ENCODE measurements at places on chromosomes 2 and 18. TPM values are rescaled to one million over a fixed set of nuclear protein-coding genes. Genes with fewer than 3 reads are reported as not detected.

DNA sequence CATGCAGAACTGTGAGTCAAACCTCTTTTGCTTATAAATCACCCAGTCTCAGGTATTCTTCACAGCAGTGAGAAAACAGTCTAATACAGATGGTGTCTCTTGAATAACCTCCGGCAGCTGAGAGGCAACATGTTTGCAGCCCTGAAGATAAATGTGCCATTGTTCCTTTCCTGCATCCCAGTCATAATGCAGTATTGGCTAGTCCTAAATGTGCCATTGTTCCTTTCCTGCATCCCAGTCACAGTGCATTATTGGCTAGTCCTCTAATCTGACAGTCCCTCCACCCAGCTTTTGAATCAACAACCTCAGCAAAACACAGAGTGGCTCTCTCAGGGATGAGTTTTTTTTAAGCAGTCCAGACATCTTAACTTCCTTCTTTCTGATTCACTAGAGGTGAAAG, 550.7 kb downstream of the RIT2 start:
- no peak for DNase-seq

DNA sequence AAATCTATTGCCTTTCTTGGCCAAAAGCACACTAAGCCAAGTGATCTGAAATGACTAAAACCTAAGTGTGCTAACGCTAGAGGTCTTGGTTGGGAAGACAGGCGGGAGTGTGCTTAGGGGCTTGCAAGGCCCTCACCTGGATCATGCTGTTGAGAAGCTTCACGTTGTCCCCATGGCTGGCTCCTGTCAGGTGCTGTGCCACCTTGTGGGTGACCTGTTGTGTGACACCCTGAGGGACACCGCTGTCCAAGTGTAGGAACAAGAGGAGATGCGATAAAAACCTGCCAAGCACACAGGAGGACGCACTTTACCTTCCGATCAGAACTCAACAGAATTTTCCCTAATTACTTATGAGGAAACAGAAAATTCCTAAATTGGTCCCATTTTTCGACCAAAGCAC, 50.8 kb downstream of the EPG5 start:
- DNase-seq = no peak

- DNase-seq = no peak
Measured at GRCh38 chr2:42252464-42252863, 83.3 kb downstream of the EML4 start.

- DNase-seq = no peak
Measured at GRCh38 chr2:26740890-26741302, 23.2 kb upstream of the SLC35F6 start.

DNA sequence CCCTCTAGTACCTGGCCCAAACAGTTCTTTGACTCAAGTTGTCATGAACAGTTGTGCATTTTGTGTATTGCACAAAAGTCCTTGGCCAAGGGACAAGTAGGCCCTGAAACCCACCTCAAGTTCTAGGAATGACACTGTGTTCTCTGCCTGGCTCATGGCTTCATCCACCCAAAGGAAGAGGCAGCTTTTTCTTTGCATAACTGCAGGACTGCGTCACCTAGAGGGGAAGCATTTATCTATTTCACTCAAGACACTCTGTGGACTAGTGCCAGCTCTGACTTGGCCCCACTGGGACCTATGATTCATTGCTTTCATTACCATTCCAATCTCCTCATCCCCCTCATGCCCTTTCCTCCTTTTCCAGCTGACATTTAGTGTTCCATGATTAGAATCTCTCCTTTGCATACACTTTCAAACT, 119.3 kb upstream of the SIX2 start:
- DNase-seq = peak; percentile 64

DNA sequence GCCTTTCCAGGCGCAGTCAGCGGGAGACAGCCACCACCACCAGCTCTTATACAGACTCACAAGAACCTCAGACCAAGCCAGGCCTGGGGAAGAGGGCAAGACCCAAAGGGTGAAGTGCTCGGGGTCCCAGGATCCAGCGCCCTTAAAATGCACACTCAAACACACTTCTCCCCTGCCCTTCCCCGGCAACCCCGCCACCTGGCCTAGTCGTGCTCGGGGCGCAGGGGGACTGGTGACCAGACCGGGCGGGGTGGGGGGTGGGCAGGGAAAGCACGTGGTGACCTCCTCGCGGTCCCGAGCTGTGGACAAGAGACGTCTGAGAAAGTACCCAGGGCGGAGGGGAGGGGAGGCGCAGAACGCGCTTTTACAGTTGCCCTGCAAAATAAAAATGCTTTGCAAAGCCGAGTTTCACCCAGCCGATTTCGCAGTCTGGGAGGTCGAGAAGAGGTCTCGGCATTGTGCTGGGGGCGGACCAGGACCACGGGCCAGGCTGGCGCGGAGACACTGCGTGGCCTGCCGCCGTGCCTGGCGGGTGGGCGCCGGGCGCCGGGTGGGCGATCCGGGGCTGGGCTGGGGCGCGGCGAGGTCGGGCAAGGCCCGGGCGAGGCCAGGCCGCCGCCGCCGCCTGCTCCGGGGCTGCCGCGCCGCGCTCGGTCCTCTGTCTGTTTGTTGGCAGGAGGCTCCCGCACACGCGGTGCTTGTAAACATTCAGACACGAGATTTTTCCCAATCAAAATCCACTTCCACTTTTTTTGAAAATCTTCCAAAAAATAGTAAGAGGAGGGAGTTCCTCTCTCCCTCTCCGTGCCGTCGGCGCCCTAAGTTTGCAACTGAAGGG, 2.0 kb downstream of the BCL11A start:
- DNase-seq = no peak

GRCh38 chr2:121382744-121383143, 97.7 kb upstream of the TFCP2L1 start:
- DNase-seq = no peak

DNA sequence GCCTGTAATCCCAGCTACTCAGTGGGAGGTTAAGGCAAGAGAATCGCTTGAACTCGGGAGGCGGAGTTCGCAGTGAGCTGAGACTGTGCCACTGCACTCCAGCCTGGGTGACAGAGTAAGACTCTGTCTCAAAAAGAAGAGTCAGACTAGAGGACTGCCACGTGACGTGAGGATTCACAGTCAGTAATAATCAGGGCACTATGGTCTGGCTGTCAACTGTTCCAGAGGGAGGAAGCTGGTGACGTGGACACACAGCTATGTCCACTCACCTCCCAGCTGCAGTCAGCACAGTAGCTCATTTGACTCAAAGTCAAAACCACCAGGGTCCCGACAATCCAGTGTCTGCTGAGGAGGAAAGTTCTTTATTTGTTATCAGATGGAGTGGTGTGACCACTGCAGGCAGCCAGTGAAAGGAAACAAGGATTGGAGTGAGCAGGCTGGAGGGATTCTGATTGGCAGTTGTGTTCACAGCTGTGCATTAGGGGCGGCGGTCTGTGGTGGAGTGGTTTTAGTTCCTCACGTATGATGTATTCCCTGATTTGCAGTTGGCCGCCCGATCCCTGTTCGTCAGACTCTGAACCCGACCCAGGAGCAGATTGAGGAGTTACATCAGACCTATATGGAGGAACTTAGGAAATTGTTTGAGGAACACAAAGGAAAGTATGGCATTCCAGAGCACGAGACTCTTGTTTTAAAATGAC, 37.9 kb downstream of the MOGAT1 start:
- peak; percentile 65 for DNase-seq

- no peak for DNase-seq
Measured at GRCh38 chr2:12284487-12284886, 432.2 kb upstream of the TRIB2 start.

GRCh38 chr2:96636551-96637171, 1.5 kb downstream of the KANSL3 start:
- DNase-seq = no peak

DNA sequence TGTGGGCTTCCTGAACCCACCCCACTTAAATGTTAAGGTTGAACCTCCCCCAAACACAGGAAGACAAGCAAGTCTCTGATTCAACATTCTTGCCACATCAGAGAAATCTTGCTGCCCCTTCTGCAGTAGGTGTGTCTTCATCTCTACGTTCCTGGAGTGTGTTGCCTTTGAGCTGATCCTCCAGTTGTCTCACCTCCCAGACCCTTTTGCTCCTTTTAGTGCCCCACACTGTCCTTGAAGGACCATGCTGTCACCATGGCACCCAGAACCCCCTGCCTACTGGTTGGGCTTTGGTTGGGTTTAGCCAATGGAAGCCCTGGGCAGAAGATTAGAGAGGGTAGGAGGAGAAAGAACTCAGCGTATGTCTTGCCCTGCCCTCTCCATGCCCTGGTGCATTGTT, 10.7 kb downstream of the CAB39 start:
- DNase-seq = no peak

- DNase-seq = no peak
Measured at GRCh38 chr2:189076120-189076519, 101.9 kb downstream of the COL3A1 start.

DNA sequence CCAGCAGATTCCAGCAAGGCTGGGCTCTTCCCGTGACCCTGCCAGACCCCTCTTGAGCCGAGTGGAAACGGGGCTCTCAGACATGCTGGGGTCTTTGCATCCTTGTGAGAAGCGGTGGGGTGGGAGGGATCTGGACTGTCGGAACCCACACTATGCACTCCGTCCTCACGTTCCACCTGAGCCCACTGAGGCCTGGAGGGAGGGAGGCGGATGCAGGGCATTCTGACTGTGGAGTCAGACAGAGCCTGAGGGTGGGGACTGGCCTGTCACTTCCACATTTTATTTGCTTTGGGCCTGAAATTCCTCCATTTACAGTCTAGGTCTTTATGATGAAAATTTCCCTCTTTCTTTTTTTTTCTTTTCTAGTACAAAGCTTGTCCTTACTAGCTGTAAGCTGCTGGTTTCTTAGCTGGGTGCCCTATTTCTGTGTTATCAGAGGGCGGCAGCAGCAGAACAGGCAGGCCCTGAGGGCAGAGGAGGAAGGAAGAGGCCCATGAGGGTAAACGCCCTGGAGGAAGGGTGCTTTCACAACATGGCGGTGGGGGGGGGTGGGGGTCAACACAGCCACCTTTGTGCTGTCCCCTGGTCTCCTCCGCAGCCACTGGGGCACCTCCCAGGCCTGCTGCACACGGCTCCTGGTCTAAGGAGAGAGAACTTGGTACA, 373.5 kb upstream of the MYT1L start:
- DNase-seq = no peak

GRCh38 chr2:221494556-221494955, 77.5 kb downstream of the EPHA4 start:
- no peak for DNase-seq

- DNase-seq = no peak
Measured at GRCh38 chr2:223418131-223418530, 184.0 kb downstream of the SCG2 start.

DNA sequence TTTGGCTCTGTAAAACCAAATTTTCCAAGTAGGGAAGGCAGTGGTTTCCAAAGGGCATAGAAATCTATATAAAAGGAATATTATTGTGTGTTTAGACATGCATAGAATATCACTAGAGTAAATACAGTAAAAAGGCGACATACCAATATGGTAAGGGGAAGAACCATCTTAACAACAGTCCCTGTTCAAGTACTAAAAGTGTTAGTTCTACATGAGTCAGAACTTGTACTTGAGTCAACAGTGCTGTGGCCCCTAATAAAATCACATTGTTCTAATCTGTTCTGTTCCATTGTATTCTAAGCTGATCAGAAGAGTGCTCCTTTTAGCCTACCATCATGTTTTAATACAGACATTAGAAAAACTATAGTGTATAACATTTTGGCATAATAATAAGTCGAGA, 36.1 kb upstream of the TNFRSF11A start:
- DNase-seq = no peak

- no peak for DNase-seq
Measured at GRCh38 chr2:135586148-135586547, 54.9 kb downstream of the R3HDM1 start.

DNA sequence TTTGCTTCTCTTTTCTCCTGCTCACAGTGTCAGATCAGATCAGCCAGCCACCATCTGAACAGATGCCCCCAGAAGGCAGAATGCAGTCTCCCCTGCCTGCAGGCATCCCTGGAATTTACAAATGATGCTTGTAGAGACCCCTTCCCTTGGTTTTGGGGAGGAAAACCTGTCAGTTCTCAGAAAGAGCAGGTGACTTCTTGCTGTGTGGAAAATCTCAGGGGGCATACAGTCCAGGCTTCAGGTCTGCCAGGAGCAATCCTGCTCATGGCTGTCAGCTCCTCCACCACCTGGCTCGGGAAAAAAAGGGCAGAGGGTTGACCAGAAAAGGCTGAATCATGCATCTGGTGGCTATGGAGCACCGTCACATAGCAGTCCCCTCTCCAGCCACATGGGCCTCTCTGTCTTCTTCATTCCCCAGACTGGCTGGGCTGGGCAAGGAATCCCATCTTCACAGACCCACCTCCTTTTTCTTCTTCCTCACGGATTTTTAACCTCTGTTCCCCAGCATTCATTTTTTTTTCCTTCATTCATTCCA, 107.0 kb downstream of the KCNF1 start:
- DNase-seq = no peak

- no peak for DNase-seq
Measured at GRCh38 chr2:9297807-9298206, 91.2 kb downstream of the ASAP2 start.

GRCh38 chr18:25233528-25234321, 118.2 kb downstream of the ZNF521 start:
- no peak for DNase-seq

GRCh38 chr18:42644729-42645131, 470.8 kb downstream of the RIT2 start:
- no peak for DNase-seq

The THSD7B gene
- total RNA-seq = 0.67 TPM

The TXNDC2 gene
- total RNA-seq = 0.19 TPM

The RTP5 gene
- total RNA-seq = not detected

The CDK5R2 gene
- not detected for total RNA-seq

The ELOA2 gene
- total RNA-seq = 0.06 TPM

The COLEC12 gene
- total RNA-seq = 4.0 TPM

The TMEM198 gene
- 3.1 TPM for total RNA-seq

The TFCP2L1 gene
- 0.17 TPM for total RNA-seq

The TRPM8 gene
- not detected for total RNA-seq

The COL6A3 gene
- total RNA-seq = 74.1 TPM

The OTOS gene
- not detected for total RNA-seq

The PLB1 gene
- total RNA-seq = 1.8 TPM

The PSMA8 gene
- total RNA-seq = not detected

The NRP2 gene
- 6.9 TPM for total RNA-seq

The GRB14 gene
- total RNA-seq = 23.6 TPM
